ENCODE measurements at places on chromosomes 13 and 19.

- no peak for DNase-seq
These were observed 916.4 kb downstream of the UQCRFS1 start for GRCh38 chr19:28296506-28296905.

GRCh38 chr13:38462605-38463004, 113.0 kb downstream of the UFM1 start:
- DNase-seq = no peak

GRCh38 chr13:105658431-105658830, 877.0 kb downstream of the EFNB2 start:
- DNase-seq = no peak

DNA sequence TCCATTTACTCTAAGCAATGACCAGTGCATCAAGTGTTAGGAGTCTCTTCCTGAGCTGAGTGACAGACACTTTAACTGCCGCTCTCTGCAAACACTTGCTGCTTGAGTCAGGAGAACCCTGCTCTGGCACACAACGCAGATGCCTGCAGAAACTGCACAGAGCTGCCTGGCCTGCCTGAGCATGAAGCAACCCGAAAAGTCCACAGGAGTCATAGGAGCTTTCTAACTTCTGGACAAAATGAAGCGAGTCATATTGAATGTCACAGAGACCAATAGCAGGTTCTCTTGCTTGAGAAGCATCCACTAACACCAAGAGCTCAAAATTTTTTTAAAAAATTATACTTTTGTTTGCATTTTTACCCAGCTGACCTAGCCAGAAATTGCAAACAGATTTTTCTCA, 232.4 kb downstream of the LHFPL6 start:
- no peak for DNase-seq

DNA sequence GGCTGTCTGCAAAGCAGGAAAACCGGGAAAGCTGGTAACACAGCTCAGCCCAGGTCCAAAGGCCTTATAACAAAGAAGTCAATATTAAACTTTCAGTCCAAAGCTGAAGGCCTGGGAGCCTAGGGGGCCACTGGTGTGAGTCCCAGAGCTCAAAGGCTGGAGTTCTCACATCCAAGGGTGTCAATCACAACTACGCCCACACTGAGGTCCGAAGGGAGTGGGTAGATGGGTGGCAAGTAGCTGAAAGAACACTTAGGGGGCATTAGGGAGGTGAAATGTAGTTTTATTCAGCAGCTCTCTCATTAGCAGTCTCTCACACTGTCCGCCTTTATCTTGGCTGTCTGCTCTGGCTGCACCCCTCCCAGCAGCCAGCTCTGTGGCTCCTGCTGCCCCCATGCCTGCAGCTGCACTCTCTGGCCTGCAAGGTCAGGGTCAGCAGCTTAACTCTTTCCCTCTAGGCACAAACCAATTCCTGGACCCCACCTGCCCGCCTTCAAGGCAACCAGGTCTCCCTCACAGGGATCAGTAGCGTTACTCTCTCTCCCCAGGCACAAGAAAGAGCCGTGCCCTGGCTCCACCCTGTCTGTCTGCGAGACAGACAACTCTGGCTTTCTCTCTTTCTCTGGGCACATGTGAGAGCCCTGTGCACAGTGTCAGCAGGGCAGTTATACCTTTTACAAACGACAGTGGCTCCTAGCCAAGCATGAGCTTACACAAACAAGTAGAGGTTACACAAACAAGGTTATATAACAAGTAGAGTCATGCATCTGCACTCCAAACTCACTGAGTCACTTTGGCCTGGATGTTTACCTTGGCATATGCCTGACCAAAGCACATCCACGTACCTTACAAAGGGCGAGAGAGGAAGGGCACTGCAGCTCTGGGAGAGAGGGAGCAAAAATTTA, 249.4 kb upstream of the PCDH20 start:
- no peak for DNase-seq

DNA sequence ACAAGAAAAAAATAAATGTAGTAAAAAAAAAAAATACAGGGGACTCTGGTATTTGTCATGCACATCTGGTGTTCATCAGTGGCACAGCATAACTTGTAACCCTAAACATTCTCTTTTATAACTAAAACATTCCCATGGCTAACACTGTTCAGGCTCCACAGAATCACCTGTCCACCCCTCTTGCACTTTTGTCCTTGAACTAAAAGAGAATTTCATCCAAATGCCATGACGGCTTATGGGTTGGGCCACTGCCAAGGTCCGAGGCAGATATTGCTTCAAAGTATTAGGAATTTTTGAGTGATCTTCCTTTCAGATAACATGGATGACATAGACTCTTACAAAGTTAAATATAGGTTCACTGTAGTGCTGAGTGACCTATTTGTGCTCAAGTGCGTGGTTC, 25.7 kb upstream of the SERP2 start:
- DNase-seq = peak; percentile 9

DNA sequence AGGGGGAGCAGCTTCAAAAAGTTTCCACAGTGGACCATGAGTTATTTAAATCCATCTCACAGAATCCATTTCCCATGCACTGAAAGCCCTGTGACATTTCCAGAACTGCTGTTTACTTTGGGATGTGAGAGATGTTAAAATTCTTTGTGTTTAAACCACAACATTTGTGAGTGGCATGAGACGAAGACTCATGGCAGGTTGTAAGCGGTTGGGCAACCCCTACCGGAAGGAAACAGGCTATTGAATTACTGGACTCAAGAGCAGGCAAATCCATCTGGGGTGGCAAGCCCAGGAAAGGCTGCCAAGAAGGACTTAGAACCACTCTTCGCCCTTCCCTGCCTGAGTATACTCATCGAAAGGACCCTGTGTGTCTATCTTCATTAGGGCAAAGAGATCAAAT, 22.3 kb upstream of the CLDN10 start:
- DNase-seq = no peak

DNA sequence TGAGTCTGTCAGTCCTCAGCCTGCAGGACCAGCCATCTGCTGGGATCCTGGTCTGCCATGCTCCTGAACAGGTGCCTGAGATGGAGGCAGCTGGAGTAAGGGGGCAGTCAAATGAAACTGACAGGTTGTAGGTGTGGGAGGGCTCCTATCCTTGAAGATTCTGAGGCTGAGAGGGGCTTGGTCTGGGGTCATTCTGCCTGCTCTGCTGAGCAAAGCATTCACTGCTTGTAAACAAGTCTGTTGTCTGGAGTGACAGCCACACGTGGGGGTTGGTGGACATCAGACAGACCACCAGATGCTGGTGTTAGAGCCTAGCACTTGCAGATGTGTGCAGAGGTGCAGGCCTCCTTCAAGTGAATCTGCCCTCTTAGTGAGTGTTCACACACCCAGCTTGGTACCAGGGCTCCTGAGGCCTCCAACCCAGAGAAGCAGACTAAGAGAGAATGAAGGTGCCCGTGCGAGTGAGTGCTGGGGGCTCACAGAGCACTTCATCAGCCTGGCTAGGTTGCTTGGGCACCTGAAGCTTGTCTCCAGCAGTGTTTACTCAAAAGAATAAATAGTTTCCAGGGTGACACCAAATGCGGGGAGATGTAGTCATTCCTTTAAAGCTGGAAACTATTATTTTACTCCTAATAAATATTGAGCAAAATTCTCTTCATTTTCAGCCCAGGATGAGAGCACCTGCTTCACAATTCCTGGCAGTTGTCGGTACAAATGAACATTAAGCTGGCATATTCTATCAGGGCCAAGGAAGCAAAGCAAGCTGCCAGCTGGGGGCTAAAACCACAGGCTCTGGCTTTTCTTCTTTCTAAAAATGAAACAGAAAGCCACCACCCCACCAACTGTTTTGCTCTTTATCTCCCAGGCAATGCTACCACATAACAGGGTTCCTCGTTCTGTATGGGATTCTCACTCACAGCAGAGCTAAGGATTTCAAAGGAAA, 82.3 kb downstream of the RNASEH2B start:
- no peak for DNase-seq

GRCh38 chr19:43624933-43625332, 5.5 kb upstream of the ZNF428 start:
- no peak for DNase-seq

GRCh38 chr13:75804054-75804453, 167.9 kb downstream of the LMO7 start:
- DNase-seq = no peak

GRCh38 chr13:34815526-34815925, 126.5 kb upstream of the NBEA start:
- DNase-seq = no peak

DNA sequence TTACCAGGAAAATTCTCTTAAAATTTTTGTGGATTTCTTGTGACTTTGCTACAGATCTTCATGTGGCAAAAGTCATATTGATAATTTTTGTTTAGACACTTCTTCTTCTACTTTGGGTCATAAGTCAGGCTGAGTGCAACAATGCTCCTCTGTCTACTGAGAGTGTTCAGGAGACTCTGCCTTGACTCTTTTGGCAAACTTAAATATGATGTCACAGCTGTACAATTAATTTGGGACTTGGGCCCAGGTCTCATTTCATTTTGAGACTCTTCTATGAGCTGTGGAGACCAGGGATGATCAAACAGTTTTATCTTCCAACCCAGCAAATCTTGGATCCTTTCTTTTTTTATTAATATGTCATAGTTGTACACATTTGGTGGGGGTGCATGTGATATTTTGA, 19.7 kb upstream of the IPO5 start:
- no peak for DNase-seq

DNA sequence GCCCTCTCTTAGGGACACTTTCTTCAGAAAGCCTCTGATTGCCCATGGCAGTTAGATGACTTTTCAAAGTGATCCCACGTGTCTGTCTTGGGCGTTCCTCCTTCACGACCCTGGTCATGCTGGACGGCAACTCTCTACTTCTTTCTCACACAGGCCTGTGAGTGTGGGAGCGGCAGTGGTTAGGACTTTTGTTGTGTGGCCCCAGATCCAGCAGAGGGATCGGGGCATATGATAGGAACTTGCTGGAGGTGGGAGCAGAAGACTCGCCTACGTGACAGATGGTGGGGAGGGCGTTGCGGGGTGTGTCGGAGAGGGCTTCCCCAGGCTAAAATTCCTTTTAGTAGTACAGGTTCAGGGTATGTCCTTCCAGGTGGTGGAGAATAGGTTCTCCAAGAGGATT, 289.5 kb upstream of the MAB21L1 start:
- no peak for DNase-seq

- no peak for DNase-seq
These were observed 101.0 kb upstream of the SPRY2 start for GRCh38 chr13:80441968-80442367.

DNA sequence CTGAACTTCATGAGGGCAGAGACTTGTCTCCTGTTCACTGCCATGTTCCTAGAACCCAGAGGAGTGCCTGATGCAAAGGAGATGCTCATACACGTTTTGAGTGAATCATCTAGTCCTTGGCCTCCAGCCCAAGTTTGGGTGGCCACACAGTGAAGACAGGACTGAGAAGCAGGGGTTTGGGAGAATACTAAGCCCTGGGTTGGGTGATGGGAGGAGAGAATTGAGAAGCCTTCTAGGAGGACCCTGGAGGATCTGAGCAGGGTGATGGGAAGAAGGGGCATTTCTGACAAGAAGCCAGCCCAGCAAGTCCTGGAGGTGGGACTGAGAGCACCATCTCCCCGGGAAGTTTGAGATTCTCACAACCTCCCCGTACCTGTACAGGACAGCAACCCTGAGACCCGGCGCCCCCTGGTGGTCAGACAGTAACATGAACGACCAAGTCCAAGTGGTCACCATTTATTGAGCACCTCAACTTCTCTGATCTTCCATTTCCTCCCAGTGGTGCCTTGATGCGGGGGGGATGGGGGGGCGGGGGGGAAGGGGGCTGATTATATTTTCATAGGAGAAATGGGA, 11.0 kb downstream of the CTU1 start:
- no peak for DNase-seq

- DNase-seq = no peak
These were observed 14.5 kb downstream of the IPO5 start for GRCh38 chr13:97967948-97968347.

GRCh38 chr13:34546344-34547250, 395.5 kb upstream of the NBEA start:
- DNase-seq = no peak

DNA sequence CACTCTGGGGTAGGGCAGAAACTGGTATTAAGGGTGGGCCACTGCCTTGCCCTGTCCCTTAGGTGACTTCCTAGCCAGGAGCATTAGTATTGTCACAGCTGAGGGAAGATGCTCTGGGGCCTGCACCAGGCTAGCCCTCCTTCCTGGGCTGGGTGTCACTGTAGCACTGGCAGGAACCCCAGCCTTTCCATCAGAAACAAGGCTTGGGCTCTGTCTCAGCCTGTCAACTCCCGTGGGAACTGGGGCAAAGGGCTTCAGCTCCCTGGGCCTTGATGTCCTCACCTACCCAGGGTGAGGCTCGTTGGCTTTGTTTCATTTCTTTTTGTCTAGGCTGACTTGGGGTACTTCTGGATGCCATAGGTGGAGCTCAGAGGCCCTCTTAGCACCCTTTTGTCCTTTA, 18.0 kb downstream of the PAF1 start:
- DNase-seq = no peak

- DNase-seq = no peak
These were observed 236.0 kb downstream of the PCDH9 start for GRCh38 chr13:66994097-66994496.

DNA sequence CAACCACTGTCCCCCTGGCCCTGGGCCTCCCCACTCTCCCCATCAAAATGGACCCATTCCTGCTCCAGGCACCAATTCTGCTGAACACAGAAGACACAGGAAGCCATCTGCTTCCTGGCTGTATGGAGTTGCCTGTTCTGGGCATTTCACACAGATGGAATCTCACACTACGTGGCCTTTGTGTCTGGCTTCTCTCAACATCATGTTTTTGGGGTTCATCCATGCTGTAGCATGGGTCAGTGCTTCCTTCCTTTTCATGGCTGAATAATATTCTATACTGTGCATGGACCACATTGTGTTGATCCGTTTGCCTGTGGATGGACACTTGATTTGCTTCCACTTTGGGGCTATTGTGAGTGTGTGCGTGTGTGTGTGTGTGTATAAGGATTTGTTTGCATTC, 15.0 kb upstream of the KLF2 start:
- DNase-seq = no peak

DNA sequence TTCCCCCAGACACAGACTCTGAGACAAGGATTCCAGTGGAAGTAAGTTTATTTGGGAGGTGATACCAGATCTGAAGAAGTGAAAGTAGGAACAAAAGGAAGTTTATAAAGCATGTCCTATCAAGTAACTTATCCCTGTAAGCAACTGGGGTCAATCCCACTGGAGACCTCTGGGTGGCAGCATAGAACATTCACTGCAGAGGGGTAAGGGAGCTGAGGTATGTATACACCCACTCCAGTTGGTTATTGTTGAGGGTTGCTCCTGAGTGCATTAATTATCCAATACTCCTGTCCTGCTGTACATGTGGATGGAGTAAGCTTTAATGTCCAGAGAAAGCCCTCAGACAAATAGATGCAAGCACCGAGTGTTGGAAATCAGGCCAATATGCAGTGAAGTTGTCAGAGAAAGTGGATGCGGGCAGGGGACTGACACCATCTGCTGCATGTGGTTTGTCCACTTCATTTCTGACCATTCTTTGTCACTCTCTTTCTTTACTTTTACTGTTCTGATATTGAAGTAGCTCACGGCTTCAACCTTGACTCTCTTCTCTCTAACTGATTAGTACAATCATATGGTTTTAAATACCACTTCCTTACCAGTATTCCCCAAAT, 46.7 kb downstream of the NOTCH3 start:
- DNase-seq = no peak

All from vagina (tissue), 2 donors.